Stimulated activated CD8-positive, alpha-beta memory T cell treated with anti-CD3 and anti-CD28 coated beads, Interleukin-4, amount 100 ng/mL, for 1 hour (primary cell): ENCODE measurements at places on chromosomes 3 and 15.

GRCh38 chr15:69305204-69305931 is 6.7 kb downstream of the PAQR5 start:
- no peak for DNase-seq

DNA sequence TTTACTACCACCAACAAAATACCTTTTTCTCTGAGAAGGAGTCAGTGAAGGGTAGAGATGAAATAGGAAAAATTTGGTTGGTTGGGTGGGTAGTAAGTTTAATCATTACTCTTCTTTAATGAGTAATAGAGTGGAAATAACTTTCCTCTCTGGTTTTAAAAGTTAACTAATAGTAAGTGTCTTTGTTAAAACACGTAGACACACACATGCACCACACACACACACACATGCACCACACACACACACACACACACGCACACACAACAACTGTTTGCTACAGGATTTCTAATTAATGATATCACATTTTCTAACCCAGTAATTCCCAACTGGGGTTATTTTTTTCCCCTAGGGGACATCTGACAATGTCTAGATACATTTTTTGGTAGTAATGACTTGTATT is 84.1 kb downstream of the CHL1 start:
- no peak for DNase-seq

DNA sequence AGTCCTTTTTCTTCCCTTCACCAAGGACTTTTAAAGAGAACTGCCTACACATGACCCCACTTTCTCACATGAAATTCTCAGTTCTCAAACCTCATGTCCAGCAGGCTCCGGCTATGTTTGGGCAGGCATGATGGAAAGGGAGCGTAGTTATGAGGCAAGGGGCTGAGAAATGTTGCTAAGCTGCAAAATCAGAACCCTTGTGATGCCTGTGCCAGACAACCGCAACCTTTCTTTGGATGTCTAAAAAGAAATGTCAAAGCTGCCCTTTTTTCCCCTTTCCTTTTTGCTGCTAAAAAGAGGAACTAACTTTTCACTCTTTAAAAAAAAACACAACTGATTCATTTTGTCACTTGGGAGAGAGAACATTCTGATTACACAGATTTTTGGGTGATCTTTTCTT is 19.2 kb downstream of the GNB4 start:
- DNase-seq = no peak

DNA sequence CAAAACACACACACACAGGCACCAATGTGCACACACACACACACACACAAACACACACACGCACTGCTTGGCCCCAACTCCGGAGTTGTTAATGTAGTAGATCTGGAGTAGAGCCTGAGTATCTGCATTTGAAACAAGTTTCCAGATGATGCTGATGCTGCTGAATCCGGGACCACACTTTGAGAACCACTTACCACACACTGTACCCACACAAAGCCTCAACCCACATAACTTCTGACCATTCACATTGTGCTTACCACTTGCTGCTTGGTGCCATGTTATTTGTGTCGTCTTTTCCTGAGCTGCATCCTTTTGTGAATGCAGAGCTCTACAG is 36.9 kb downstream of the SETMAR start:
- DNase-seq = no peak

GRCh38 chr3:116140100-116140689 is 305.1 kb downstream of the LSAMP start:
- no peak for DNase-seq

- no peak for DNase-seq
Observed at GRCh38 chr3:156678197-156678596, 3.8 kb downstream of the TIPARP start.

GRCh38 chr3:34957677-34958076 is 681.6 kb upstream of the ARPP21 start:
- no peak for DNase-seq

GRCh38 chr15:59723687-59724346 is 34.7 kb upstream of the BNIP2 start:
- DNase-seq = no peak

DNA sequence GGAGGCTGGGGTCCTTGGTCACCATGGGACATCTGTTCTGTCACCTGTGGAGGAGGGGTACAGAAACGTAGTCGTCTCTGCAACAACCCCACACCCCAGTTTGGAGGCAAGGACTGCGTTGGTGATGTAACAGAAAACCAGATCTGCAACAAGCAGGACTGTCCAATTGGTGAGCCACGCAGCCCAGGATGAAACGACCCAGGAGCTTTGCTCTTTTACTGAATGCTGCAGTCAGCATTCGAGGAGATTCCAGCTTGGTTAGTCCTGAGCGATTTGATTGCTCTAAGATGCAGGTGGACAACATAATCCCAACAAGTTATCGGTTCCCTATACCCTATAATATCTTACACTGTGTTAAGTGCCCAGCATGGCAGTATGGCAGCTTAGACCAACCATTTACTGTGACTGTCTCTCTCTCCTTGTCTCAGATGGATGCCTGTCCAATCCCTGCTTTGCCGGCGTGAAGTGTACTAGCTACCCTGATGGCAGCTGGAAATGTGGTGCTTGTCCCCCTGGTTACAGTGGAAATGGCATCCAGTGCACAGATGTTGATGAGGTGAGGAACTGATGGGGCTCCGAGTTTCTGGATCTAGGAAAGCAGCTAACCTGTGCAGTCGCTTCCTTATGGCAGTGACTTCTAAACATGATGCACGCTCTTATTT is 7.8 kb downstream of the THBS1 start:
- no peak for DNase-seq

- DNase-seq = no peak
Observed at GRCh38 chr3:169173636-169174035, 489.9 kb downstream of the MECOM start.

DNA sequence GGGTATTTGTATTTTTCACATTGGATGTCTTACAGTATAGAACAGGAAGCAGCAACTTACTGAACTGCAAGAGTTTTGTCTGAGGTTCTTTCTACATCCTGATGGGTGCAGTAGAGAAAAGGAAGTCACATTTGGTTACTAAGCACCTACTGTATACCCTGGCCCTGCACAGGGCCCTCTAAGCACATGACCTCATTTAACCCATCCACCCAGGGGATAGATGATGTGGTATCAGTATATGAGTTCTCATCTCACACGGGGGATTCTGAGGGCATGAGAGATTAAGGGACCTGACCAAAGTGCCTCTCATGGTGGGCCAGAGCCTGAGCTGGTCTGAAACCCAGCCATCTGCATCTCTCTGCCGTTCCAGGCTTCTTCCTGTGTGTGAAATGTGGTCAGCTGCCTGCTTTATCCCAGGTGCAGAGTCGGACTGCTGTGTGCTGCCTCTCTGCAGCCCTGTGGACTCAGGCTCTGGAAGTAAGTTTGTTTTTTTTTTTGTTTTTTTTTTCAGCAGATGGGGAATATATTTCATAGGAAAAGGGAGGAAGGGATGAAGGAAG is 17.9 kb downstream of the SLC6A11 start:
- no peak for DNase-seq

GRCh38 chr3:141493184-141493583 is 6.4 kb downstream of the RASA2 start:
- no peak for DNase-seq

- DNase-seq = no peak
Observed at GRCh38 chr3:115082260-115082659, 64.8 kb downstream of the ZBTB20 start.

DNA sequence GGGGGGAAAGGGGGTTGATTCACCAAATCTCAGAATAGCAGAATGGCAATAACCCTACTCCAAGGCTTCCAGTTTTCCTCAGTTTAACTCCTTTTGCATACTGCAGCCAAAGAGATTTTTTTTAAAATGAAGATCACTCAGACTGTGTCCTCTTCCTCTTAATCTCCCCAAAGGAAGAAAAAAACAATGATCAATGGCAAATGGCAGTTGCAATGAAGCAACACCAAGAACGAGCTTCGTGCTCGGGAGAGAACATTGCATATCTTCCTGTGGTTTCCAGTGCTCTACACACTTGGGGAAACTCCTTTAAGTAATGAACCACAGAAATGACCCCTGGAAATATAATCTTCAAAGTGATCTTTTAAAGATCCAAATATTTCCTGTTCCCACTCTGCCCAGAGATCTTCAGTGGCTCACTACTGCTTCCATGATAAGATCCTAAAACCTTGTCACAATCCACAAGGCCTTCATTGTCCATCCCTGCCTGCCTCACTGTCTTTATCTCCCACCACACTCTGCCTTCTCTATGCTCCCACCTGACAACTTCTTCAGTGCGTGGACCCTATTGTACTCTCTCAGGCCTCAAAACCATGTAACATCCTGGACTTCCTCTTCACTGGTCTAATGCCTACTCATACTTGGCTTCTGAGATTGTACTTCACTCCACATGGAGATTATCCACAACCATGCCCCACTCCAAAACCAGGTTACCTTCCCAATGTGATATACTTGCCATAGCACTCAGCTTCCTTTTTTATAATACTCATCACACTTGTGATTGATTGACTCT is 394.8 kb downstream of the FHIT start:
- no peak for DNase-seq

GRCh38 chr15:95922431-95922830 is 408.1 kb upstream of the NR2F2 start:
- DNase-seq = no peak

DNA sequence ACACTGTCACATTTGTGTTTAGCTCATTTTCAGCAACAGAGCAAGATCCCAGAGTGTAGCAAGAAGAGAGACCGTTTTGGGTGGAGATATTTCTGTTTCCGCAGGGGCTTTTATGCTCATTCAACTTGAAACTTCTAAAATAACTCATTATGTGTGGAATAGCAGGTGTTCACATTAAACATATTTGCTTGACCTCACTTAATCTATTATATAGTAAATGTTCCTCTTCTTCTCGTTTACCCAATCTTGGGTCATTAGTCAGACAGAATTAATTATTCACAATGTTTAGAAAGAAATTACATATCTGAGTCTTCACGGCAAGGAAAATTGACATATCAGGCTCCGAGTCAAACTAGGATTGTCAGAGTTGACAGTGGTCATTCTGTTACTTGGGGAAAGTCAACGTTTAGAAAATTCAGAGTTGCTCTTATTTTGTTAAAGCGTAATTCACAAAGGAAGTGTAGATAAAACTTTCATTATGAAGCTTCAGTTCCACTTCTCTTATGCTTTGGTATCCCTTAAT is 222.9 kb downstream of the TPRG1 start:
- DNase-seq = no peak

GRCh38 chr3:33980252-33980651 is 181.8 kb downstream of the PDCD6IP start:
- DNase-seq = no peak

GRCh38 chr15:29685156-29686078 is 136.9 kb downstream of the TJP1 start:
- no peak for DNase-seq

GRCh38 chr15:31197497-31198414 is 96.2 kb upstream of the TRPM1 start:
- DNase-seq = no peak

DNA sequence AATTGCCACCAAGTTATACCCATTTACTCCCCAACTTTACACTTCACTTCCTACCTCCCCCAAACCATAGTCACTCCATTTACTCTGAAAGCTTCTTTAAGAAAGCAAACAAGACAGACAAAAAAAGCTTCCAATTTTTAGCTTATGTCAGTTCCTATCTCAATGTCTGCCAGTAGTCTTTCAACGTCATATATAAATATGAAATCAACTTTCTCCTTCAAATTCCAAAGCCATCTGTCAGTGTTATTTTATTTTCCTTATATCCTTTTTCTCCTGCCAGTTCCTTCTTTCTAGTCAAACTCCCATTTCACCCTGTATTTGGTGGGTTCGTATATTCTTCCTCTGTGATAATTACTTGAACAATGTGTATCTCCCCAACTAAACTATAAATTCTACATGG is 85.8 kb upstream of the CMC1 start:
- no peak for DNase-seq

DNA sequence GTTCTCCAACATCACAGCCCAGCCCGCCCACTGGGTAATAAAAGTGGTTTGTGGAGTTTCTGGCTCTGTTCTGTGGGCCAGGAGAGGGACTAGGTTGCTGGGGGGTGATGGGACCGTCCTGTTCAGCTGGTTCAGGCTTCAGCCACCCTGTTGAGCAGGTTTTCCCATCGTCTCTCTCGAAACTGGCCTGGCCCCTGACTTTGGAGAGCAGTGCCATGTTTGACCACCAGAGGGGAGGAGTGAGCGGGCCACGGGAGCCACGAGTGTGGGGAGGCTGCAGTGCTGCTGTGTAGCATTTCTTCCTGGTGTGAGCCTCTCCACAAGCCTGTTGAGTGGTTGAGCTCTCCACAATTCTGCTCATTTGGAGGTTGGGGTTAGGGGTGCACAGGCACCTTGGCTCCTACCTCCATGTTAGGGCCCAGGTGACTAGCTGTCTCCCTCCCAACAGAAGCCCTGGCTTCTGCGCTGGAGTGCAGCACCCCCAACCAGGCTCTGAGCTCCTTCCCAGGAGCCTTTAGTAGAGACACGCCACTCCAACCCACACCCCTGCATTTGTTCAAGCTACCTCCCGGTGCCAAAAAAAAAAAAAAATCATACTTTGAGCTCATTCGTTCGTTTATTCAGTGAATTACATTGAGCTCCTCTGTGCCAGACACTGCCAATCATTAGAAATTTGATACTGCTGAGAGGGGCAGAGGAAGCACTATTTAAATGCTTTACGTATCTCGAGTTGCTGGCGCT is 13.9 kb downstream of the SPINT1 start:
- DNase-seq = peak; percentile 53

GRCh38 chr15:71219645-71220044 is 104.4 kb downstream of the THSD4 start:
- no peak for DNase-seq

- no peak for DNase-seq
Observed at GRCh38 chr15:90887037-90887481, 2.8 kb downstream of the FES start.

- DNase-seq = no peak
Observed at GRCh38 chr3:168327856-168328255, 232.1 kb upstream of the GOLIM4 start.

GRCh38 chr3:170021083-170021482 is 16.7 kb upstream of the GPR160 start:
- no peak for DNase-seq

GRCh38 chr3:62529230-62529629 is 155.9 kb upstream of the FEZF2 start:
- DNase-seq = no peak

- DNase-seq = peak; percentile 22
Observed at GRCh38 chr3:138608322-138609135, at the start of gene FAIM. Gene FAIM (plus strand): TSS chr3:138608771. CDS start chr3:138619727, 10,956 bp downstream.

DNA sequence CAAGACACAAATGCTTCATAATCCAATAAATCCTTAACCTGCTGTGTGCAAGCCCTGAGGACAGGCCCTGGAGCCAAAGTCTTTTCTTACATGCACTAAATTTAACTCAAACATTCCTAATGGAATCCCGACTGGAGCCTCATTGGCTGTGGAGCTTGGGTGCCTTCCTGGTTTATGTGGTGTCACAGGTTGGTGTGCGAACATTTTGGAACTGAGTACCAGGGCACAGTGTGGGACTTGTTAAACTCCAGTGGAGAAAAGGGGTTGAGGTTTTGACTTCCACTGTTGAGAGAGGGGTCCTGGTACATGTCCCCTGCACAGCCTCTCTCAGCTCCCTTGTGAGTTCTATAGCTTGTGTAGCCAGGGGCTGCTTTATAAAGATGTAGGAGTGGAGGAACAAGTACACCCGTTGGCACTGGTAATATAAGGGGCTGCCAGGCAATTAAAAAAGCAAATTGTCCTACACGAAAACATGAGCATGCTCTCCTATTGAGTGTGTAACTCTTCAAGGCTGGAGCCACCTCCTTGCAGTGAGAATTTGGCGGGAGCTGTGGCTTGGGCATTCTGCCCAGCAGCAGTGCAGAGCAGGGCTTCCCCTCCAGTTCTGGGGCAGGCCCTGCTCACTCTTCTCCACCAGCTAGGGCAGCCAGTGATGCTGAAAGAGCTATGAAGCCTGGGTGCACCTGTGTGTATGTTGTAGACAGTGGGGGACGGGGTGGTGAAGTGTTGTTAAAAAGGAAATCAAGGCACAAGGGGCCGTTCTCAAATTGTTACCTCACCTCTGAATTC is 218.1 kb downstream of the CLSTN2 start:
- DNase-seq = no peak
